Hematopoietic multipotent progenitor cell (in vitro differentiated cells): ENCODE measurements at places on chromosomes 1 and 21. TPM values are rescaled to one million over a fixed set of nuclear protein-coding genes. Genes with fewer than 3 reads are reported as not detected.

GRCh38 chr21:46222436-46223116 lies 6.0 kb downstream of the LSS start:
- DNase-seq = no peak

GRCh38 chr1:21564521-21565095 lies 55.4 kb downstream of the ALPL start:
- no peak for DNase-seq

Gene KDF1
- total RNA-seq = under 0.01 TPM

DNA sequence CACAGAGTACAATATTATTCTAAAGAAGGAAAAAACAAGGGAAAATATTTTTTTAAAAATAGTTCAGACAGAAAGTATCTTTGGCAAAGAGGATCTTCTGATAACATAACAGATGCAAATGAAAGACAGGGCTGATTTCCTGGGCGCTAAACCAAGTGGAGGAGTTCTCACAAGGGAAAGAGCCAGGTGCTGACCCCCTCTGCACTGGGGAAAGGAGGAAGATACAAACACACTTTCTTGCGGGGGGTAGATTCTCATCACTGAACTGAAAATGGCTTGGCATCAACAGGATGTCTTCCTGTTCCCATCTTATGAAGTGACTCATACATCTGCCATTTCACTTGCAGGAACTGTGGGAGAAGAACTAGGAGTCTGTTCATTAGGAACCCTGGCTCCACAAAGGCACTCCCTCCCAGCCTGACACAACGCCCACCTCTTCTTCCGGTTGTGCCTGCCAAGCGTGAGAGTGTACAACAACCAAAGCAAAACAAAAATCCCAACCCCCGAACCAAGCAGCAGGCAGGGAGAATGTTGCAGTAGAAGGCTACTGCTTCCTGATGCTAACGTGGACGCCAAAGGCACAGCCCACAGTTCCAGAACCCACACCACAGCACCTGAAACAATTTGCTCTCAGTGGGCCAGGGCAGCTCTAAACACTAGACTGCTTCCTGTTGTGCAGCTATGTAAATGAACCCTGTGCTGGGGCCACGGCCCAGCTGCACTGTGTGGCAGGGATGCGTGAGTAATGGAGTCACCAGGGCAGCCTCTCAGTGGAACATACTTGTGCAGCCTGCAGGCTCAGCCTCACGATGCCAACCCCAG lies 51.0 kb downstream of the GADD45A start:
- peak; percentile 39 for DNase-seq

GRCh38 chr1:154879038-154879421 lies 8.9 kb upstream of the KCNN3 start:
- no peak for DNase-seq

Gene AADACL3
- total RNA-seq = not detected

Gene FAM167B
- under 0.01 TPM for total RNA-seq

- no peak for DNase-seq
These were observed 41.1 kb upstream of the BCL10 start for GRCh38 chr1:85317560-85317959.

- no peak for DNase-seq
These were observed 16.7 kb upstream of the PRDM15 start for GRCh38 chr21:41895643-41896493.

Gene GRHL3
- total RNA-seq = not detected

Gene TMEM200B
- total RNA-seq = not detected

Gene KRTAP7-1
- not detected for total RNA-seq
